ENCODE measurements at places on chromosomes 2 and 18. TPM values are rescaled to one million over a fixed set of nuclear protein-coding genes. Genes with fewer than 3 reads are reported as not detected.

Gene CXCR2
- total RNA-seq, result 0.35 TPM

Gene MC5R
- total RNA-seq, result not detected

Gene NXPH2
- 0.38 TPM for total RNA-seq

Gene LINC00305
- total RNA-seq, result not detected

Gene NUP35
- total RNA-seq, result 12.2 TPM

Gene ACVR1C
- 19.4 TPM for total RNA-seq

Gene LIMS3
- 2.8 TPM for total RNA-seq

Gene TPO
- 2.3 TPM for total RNA-seq

Gene MC4R
- not detected for total RNA-seq

Gene HNMT
- total RNA-seq, result 62.9 TPM

Gene FAP
- 0.20 TPM for total RNA-seq

Gene GPR75
- 1.3 TPM for total RNA-seq

Gene ZDBF2
- total RNA-seq, result 18.3 TPM

Gene VAMP5
- 10.8 TPM for total RNA-seq

Gene DUSP2
- 2.3 TPM for total RNA-seq

Gene SLC9A2
- 92.9 TPM for total RNA-seq

Gene RAX
- not detected for total RNA-seq

Gene LYG1
- 1.5 TPM for total RNA-seq

Gene RNU2-63P
- total RNA-seq, result 4.7 TPM

Gene SATB2
- total RNA-seq, result 125 TPM

Gene CCT7
- 207 TPM for total RNA-seq

Gene C2orf68
- 36.4 TPM for total RNA-seq

Gene SIGLEC15
- 0.16 TPM for total RNA-seq

Gene KLHL14
- total RNA-seq, result 0.10 TPM

Gene DNAJC5G
- not detected for total RNA-seq

Gene FBLN7
- total RNA-seq, result 0.94 TPM

Gene ASXL3
- total RNA-seq, result 8.5 TPM

Gene RAD51AP2
- total RNA-seq, result 0.09 TPM

Gene RIF1
- total RNA-seq, result 42.5 TPM

Gene PIKFYVE
- total RNA-seq, result 29.6 TPM

Gene SERPINE2
- total RNA-seq, result 15.9 TPM

Gene IL36A
- total RNA-seq, result not detected

Gene CXCR4
- 3.9 TPM for total RNA-seq

Gene GNAL
- 20.7 TPM for total RNA-seq

Gene ZNF892
- total RNA-seq, result 5.6 TPM

Gene RUFY4
- total RNA-seq, result not detected

Gene POTEI
- 0.07 TPM for total RNA-seq

Gene FOXI3
- total RNA-seq, result not detected

Gene PCARE
- total RNA-seq, result not detected

Gene PEX13
- total RNA-seq, result 24.9 TPM

Gene FSHR
- not detected for total RNA-seq

Measured in mucosa of descending colon (tissue), 3 donors.